Natural killer cell treated with Interleukin-12 subunit alpha and Interleukin-12 subunit beta and Interleukin-15 and Interleukin-18, amount 100 ng/mL, for 72 hours (primary cell): ENCODE measurements at places on chromosomes 13 and 19. TPM values are rescaled to one million over a fixed set of nuclear protein-coding genes. Genes with fewer than 3 reads are reported as not detected.

- no peak for DNase-seq
Observed at GRCh38 chr13:85567909-85568308, 231.3 kb downstream of the SLITRK6 start.

DNA sequence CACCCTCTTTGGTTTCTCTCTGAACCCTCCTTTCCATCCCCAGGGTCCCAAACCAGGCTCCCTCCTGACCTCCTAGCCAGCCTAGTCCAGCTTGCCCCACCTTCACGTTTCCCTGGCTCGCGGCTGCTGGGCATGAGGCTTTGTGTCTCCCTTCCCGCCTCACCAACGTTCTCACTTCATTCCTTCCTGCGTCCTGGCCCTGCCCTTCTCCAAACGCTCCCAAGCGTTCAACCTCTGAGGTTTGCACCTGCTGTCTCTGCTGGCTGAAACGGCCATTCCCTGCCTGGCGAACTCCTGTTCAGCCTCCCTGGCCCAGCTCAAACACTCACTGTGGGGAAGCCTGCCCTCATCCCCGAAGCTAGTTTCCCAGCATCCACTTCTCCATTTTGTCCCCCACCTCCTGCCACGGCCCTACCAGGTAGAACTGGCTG lies 12.4 kb downstream of the EPS8L1 start:
- DNase-seq = peak; percentile 25

DNA sequence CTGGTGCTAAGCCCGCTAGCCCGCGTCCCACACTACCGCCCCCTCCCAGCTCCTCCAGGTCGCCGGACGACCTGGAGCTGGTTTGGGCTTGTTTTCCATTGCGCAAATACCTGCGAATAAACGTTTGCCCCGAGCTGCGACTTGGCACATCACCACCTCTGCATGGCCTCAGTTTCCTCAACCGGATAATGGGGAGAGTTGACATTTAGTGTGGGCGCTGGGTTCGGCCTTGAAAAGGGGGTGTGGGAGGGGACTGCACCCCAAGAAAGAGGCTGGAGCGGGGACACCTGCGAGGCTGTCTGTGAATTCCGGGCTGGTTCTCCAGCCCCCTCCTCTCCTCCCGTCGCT lies 11.0 kb upstream of the JUND start:
- DNase-seq = no peak

C19orf38 gene
- 12.0 TPM for total RNA-seq

DNA sequence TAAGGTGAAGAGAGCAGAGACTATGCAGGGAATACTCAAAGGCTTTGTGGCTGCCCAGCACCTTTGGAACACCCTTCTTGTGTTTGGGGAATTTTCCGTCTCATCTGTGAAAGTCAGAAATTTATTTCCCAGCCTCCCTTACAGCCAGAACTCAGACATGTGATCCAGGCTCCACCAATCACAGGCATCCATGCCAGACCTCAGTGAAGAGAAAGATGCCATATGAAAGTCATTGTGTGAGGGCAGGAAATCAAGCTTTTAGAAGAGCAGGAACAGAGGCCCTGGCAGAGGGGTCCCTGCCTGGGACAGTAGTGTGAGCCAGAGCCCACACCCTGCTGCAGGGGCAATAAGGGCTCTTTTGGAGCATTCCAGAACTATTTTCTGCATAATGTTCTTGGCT lies 12.1 kb downstream of the CCDC70 start:
- no peak for DNase-seq

- DNase-seq = no peak
Observed at GRCh38 chr13:111541752-111542529, 221.5 kb downstream of the TEX29 start.

DNA sequence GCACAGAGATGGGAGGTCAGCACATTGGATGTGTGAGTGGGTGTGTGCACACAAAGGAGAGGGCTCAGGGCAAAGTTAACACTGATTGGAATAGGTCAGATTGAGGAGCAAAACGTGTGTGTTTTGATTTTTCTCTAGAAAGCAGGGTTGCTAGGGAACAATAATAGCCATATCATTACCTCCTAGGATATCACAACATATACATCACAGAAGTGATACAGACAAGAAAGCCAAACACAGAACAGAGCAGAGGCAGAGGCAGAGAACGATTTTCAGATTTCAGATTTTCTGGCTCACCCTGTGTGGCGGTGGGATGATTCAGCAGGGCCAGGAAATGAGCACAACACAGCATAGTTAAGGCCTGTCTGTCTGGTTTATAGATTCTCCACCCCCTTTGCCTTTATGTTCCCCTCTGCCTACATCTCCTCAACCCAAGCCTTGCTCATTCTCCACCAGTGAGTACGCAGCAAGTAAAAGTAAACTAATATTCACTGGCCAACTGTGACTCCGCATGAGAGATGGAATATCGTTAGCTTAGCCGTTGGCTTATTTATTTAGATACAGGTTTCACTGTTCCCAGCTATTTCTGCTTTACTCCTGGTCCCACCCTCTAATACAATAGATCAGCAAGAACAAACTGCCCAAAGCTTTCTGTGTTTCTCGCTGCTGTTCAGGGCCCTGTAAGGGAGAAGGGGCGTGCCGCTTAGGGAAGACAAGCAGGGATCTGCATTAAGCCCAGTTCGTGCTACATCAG lies 182.7 kb upstream of the TSC22D1 start:
- no peak for DNase-seq

DNA sequence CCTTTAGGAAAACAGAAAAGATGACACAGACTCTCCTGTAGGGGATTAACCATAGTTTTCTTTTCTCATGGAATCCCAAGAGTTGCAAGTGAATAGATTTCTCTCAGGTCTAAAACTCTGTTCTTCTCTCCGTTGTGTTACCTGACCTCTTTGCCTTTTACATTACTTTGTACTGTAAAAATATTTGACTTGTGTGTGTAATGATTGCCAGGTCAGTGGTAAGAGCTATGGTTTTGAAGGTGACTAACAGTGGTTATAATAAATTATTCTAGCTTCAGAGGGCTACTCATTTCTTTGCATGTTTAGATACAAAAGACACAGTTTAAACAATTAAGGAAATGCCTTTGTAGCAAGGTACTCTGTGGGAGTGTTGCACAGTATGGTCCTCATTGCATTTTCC lies 23.0 kb upstream of the PSG2 start:
- DNase-seq = no peak

PIH1D1 gene
- total RNA-seq = 170 TPM

CTXN1 gene
- total RNA-seq = not detected

DNA sequence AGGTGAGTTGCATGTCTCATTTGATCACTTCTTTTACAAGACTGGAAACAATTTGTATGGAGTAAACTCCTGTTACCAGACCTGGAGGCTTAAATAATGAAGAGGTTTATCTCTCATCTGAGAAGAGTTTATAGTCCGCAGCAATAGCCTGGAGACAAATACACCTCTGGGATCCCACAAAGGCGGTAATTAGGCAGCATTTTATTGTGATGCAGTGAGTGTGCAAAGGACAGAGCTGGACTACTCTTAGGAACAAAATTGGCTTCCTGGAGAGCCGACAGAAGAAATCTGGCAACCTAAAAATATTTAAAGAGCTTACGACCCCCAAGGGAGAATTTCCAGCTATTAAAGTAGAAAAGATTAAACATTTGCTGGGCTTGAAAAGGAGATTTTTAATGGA lies 11.8 kb upstream of the KATNAL1 start:
- no peak for DNase-seq

SAMD1 gene
- total RNA-seq = 45.5 TPM

C5AR1 gene
- total RNA-seq = 7.6 TPM

CRX gene
- total RNA-seq = not detected

RUVBL2 gene
- total RNA-seq = 173 TPM

SIGLECL1 gene
- not detected for total RNA-seq

- DNase-seq = no peak
Observed at GRCh38 chr19:10842788-10843187, 5.4 kb upstream of the C19orf38 start.

OR7E24 gene
- total RNA-seq = not detected

CPB2 gene
- total RNA-seq = not detected

DNA sequence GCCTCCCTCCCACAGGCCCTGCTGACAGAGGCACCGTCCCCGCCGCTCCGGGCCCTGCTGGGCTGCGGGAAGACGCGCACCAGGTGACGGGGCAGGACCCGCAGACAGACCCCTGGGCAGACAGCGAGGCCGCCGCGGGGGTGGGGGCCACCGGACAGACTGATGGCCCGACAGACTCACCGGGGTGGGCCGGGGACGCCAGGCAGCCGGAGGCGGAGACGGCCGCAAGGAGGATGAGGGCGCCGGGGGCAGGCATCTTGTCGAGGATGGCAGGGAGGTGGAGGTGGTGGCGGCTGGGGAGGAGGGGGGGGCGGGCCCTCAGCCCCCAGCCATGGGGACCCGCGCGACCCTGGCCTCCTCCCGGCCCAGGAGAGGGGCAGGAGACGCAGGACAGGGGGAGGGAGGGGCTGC lies 309 bp downstream of the LMTK3 start:
- DNase-seq = no peak

DNA sequence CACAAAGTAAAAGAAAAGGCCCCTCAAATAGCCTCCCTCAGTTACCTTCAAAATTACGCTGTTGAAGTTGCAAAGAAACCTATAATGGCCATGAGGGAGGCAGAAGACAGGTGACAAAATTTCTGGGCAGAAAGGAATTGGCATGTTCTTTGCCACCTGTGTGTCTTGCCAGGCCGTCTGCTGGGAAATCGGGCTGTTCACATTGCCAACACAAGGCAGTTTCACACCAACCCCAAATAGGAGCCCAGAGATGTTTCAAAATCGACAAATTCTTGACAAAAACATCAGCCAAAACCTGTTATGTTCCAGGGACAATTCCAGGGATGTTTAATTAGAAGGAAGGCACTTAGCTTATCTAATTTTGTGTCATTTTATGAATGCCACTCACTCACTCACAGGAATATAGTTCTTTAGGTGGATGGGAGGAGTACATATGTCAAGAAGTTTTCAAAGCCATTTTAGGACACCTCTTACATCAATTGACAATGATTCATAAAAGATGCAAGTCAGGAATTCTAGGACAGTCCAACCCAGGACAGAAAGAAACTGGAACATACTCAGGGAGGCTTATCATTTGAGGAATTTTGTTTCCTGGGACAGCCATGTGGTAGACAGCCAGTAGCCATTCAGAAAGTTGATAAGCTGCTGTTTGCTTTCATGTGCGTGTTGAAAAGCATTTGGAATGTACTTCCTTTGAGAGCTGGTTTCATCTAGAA lies 164.5 kb downstream of the RGCC start:
- no peak for DNase-seq

- DNase-seq = peak; percentile 73
Observed at GRCh38 chr13:99386911-99387788, 80.0 kb upstream of the GPR183 start.

CHAMP1 gene
- 24.4 TPM for total RNA-seq

DNA sequence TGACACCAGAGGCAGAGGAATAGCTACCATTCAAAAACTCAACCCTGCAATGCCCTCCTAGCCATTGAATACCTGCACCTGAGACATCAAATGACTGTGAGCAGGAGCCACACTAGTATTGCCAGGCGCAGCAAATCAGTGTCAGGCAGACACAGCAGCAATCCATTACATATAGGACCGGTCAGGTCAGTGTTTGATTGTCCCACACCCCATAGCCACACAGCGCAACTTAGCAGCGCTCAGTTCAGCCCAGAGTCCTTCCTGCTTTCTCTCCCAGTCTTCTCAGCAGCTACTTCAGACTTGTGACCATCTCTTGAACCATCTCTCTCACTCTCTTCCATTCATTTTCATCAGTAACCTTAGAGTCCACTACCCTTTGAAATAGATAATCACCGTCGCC lies 181.6 kb upstream of the GPR12 start:
- no peak for DNase-seq

DNA sequence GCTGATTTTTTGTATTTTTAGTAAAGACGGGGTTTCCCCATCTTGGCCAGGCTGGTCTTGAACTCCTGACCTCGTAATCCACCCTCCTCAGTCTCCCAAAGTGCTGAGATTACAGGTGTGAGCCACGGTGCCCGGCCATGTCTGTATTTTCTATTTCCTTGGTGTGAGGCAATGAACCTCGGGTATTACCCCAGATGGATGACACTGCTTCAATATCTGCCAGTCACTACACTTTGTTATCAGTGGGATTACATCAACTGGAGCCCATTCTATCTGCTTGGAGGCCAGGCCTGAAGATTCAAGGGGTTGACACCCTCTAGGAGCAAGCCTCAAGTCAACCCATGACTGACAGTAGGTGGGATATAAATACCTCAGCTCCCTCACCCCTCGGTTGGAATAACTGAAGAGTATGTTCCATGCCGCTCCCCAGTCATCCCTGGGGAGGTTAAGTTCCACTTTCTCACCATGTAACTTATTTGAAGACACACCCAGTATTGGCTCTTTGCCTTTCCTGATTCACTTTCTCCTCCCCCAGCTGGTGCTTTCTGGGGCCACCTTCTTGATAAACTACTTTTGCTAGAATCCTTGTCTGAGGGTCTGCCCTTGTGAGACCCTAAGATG lies 992 bp upstream of the ADGRE1 start:
- no peak for DNase-seq

KLHL1 gene
- not detected for total RNA-seq

DNA sequence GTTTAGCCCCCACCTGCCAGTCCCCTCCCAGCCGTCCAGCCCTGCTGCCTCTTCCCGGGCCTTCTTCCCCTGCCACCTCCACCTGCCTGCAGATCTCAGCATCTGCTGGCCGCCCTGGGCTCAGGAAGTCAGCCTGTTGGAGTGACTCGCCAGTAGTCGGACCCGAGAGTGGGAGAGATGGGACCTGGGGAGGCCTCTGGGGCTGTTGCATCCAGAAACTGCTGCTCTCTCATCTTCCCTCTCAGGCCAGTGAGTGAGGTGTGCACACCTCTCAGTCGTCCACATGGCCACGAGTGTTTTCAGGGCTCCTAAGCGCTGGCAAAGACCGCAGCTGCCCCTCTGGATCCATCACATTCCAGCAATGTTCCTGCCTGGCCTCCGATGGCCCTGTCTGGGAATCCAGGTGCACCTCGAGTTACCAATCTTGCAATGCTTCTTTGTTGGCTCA lies 151.8 kb upstream of the SOX1 start:
- no peak for DNase-seq

- DNase-seq = no peak
Observed at GRCh38 chr13:20354722-20355121, 122.6 kb upstream of the GJB6 start.

- DNase-seq = no peak
Observed at GRCh38 chr19:37413313-37414084, 42.6 kb downstream of the ZNF527 start.

- peak; percentile 78 for DNase-seq
Observed at GRCh38 chr19:2461751-2462634, 5.2 kb upstream of the LMNB2 start.

- DNase-seq = no peak
Observed at GRCh38 chr19:29520390-29520789, 5.4 kb upstream of the VSTM2B start.
